ENCODE measurements at places on chromosomes 5 and 9.

GRCh38 chr5:109903061-109903460 is 213.3 kb downstream of the MAN2A1 start:
- DNase-seq, result no peak

- no peak for DNase-seq
These were observed 267.5 kb downstream of the EBF1 start for GRCh38 chr5:158832096-158832685.

DNA sequence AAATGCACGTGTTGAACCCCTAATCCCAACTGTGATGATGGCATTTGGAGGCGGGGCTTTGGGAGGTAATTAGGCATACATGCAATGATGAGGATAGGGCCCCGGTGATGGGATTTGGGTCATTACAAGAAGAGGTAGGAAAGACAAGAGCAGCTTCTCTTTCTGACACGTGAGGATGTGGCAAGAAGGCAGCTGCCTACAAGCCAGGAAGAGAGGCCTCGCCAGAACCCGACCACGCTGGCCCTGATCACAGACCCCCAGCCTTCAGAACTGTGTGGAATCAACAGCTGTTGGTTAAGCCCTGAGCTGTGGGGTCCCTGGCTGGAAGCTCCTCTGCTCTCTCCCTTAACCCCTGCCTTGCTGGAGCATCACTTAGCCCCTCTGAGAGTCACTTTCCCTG is 57.5 kb downstream of the COL23A1 start:
- no peak for DNase-seq

GRCh38 chr9:111599092-111599954 is at the start of gene PTGR1:
Gene PTGR1 (minus strand): TSS chr9:111599647. CDS start chr9:111597422, 2,225 bp downstream.
- peak; percentile 90 for DNase-seq

DNA sequence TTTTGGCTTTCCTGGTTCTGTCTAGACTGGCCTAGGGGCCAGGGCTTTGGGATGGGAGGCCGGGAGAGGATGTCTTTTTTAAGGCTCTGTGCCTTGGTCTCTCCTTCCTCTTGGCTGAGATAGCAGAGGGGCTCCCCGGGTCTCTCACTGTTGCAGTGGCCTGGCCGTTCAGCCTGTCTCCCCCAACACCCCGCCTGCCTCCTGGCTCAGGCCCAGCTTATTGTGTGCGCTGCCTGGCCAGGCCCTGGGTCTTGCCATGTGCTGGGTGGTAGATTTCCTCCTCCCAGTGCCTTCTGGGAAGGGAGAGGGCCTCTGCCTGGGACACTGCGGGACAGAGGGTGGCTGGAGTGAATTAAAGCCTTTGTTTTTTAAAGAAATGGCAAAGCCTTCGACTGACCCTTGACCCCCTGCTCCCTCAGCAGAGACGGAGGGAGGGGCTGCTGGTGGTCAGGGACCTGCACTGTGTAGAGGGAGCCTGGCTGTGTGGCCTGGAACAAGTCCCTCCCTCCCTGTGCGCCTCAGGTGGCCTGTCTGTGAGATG is 11.1 kb downstream of the FPGS start:
- DNase-seq, result no peak

GRCh38 chr5:151077419-151077818 is 3.4 kb downstream of the TNIP1 start:
- DNase-seq, result no peak

DNA sequence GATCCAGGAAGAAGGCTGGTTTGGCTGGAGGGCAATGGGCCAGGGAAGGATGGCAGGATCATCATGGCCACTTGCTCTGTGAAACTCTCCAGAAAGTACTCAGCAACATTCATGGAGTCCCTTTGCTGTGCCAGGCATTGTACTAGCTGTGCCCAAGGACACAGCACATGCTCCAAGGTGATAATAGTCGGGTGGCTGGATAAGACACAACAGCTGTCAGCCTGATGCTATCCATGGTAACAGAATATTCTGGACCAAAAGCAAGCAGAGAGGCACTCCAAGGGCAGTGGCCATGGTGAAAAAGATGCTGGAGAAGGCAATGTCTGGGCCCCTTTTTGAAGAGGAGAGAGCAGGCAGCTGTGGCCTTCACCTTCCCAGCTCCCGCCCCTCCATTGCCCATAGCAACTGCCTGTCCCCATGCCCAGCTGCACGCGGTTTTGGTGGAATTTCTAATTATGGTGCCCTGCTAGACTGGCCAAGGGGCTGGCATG is 113.8 kb upstream of the CPEB4 start:
- no peak for DNase-seq

DNA sequence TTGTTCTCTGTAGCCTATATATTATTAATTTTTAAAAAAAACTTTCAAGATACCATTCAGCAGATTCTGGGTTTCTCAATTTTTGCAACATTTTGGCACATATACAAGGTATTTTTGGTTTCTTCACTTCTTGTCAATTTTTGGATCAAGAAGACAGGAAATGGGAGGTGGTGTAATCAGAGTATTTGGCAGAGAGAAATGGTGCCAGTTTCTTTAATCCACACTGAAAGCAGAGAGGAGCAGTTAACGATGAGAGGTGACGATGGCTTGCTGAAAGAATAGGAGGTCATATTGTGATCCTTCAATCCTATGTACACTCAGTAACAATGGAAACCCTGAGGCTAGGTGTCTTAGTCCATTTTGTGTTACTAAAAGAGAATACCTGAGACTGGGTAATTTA is 16.4 kb downstream of the NNT start:
- no peak for DNase-seq

DNA sequence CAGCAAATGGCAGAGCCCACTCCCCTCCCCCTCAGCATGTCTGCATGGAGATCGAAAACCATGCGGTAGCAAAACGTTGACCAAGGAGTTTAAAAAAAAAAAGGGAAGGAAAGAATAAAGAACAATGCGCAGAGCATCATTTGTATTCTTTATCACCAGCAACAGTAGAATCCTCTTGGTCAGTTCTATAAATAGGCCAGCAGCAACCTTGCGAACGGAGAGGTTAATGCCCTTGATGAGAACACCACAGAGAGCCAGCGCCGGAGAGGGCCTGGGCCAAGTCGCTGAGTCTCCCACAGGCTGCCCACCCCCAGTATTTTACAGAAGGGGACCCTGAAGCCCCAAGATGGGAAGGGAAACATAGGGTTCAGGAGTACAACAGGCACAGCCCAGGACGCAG is 22.7 kb downstream of the WHRN start:
- no peak for DNase-seq

DNA sequence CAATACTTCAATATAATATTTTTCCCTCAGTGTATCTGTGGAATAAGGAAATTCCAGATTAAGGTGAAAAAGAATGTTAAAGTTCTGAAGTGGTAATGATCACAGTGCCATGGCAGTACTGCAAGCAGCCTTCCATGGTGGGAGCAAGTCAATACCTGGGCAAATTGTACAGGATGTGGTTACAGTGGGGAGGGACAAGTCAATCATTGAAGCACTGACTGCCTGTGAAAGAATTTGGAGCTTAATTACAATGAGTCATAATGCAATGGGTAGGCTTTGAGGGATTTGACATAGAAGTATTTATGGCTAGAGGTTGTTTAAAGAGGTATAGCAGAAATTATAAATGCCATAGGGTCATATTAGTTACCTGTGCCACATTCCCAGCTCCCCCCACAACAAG is 786.5 kb upstream of the ACO1 start:
- DNase-seq, result peak; percentile 44

All from astrocyte of the spinal cord (primary cell).